Left ventricle myocardium inferior (tissue), 1 donor: ENCODE measurements at places on chromosomes 3 and 15. TPM values are rescaled to one million over a fixed set of nuclear protein-coding genes. Genes with fewer than 3 reads are reported as not detected.

The EOGT gene
- 28.2 TPM for total RNA-seq

DNA sequence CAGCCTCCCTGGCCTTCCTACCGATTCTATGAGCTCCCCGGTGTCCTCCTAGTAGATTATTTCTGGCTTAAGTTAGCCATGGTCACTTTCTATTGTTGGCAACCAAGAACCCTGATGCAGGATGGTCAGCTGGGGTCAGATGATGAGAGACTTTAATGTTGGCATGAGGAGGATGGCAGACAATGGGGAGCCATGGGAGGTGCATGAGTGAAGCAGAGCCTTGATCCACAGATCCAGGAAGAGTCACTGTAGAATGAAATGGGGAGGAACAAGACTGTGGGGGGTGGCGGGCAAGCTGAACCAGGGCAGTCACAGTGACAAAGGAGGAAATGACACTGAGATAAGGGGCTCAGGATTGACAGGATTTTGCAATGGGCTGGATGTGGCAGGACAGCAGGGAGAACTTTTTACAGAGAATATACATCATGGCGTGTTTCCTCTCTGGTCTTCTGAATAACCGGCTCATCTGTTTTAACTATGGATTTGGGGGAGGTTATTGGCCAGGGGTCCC is 60.9 kb downstream of the RPLP1 start:
- no peak for DNase-seq

DNA sequence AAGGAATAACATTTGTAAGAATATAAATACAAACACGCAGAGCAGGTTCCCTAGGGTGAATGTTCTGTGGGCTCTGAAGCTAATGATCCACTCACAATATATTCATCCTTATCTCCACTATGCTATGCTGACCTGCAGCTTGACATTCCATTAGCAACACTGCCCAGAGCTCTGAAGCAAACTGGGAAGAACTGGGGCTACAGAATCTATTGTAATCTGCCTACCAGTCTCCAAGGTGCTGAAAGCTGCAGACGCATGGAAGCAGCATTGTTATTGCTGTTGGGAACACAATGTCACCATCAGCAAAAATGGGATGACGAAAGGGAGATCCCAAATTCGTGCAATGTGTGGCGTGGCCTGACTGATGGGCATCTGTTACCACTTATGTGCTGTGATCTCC is 316.7 kb upstream of the RORA start:
- DNase-seq, result no peak

GRCh38 chr3:48270306-48270705 is 29.4 kb downstream of the ZNF589 start:
- no peak for DNase-seq

- DNase-seq, result no peak
Measured at GRCh38 chr15:99671926-99672635, 61.2 kb downstream of the LYSMD4 start.

DNA sequence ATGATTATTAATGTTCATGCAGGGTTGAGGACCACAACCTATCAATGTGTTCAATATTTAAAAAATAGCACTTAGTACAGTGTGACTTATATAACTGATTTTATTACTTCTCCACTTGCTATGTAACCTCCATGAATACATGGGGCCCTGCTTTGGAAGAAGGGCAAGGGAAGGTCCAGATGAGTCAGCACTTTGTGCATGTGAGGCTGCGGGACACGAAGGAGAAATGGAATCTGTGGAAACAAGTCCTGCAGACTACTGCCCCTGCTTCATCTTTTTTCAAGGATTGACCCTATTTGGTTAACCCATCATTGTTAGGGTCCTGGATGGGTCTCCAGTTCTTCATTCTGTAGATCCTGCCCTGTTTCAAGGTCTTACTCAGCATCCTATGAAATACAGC is 1.6 kb downstream of the NXPE3 start:
- DNase-seq, result no peak

DNA sequence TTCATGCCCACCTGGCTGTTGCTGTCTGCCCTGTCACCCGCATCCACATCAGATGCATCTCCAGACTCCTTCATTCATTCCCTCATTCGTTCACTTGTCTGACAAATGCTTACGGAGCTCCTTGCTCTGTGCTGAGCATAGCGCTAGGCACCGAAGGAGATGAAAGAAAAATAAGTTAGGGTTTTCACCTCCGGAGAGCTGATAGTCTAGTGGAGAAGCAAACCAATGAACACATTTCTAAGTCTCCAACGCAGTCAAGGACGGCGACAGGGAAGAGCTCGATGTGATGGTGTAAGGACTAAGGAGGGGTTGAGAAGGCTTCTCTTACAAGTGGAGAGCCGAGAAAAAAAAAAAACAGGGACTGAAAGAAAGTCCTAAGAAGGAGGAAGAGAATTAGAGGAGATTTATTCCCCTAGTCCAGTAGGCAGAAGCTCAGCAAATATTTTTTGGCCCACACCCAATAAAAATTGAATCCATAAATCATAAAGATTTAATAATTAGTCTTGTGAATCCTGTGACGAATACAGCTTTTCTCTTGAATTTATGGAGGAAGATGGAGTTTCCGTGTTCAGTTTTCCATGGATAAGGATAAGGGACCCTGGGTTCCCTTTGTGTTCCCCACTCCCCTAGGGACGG is 127.2 kb upstream of the DLG1 start:
- no peak for DNase-seq
